ENCODE measurements at places on chromosomes 2 and 18. TPM values are rescaled to one million over a fixed set of nuclear protein-coding genes. Genes with fewer than 3 reads are reported as not detected.
A peak's percentile ranks its signal among the peaks of the same experiment; 100 is the strongest.

Gene ATP5MC3
- total RNA-seq: 457 TPM

Gene NEB
- 2.4 TPM for total RNA-seq

GRCh38 chr2:240636563-240637115, 11.4 kb downstream of the GPR35 start:
- no peaks in the 10 kb centered on the region for H3K36me3 ChIP-seq
- no peak overlapping the region for H3K4me3 ChIP-seq
- no peak for DNase-seq
- no peaks in the 10 kb centered on the region for H3K4me1 ChIP-seq

Gene RFTN2
- 8.3 TPM for total RNA-seq

Gene TTN
- total RNA-seq: 1,214 TPM

DNA sequence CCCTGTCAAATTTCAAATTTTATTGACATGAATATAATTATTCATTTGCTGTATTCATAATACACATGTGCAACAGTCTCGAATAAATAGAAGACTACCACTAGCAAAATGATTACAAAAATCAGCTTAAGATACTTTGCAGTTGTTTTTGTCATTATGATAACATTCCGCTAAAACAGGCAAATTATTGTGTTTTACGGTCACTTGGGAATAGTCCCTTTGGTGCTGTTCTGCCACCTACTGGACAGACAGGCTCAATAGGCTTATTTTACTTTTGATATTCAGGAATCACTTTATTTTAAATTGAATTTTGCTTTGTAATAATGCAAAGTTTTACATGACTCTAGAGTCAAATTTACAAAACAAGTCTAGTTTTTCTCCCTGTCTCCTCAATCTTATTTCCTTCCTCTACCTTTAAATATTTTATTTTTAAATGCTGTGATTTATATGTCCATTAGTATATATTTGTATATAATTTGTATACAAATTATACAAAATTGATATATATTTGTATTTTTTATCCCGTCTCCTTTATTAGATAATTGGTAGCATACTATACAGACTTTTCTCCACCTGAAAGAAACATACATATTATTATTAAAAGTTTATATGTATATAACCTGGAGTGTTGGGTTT, 456.3 kb downstream of the DLGAP1 start:
- no peaks in the 10 kb centered on the region for H3K27me3 ChIP-seq
- peaks cover 16% of the 10 kb centered on the region for H3K4me1 ChIP-seq
- no peak overlapping the region for H3K27ac ChIP-seq
- DNase-seq: peak; percentile 72

DNA sequence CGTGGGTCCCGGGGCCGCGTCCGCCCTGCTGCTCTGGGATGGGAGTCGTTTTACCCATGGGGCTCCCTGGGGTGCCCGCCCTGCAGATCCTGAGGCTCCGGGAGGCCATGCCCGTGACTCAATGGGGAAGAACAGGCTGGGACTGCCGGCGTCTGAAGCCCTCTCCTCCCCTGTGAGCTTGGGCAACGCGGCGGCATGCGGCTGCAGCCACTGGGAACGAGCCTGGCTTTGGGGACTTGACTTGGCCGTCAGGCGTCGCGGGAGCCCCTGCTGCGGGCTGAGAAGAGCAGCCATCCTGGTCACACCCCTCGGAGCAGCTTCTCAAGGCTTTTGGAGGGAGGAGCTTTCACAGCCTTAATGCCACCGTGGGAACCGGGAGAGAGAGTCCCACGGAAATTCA, 126.9 kb upstream of the CTDP1 start:
- H3K27me3 ChIP-seq: no peaks in the 10 kb centered on the region
- H3K27ac ChIP-seq: no peak overlapping the region
- no peak for DNase-seq
- no peaks in the 10 kb centered on the region for H3K36me3 ChIP-seq
- H3K4me1 ChIP-seq: no peaks in the 10 kb centered on the region

Measured in cardiac muscle cell (in vitro differentiated cells and primary cell).